ENCODE measurements at places on chromosomes 3 and 15.

DNA sequence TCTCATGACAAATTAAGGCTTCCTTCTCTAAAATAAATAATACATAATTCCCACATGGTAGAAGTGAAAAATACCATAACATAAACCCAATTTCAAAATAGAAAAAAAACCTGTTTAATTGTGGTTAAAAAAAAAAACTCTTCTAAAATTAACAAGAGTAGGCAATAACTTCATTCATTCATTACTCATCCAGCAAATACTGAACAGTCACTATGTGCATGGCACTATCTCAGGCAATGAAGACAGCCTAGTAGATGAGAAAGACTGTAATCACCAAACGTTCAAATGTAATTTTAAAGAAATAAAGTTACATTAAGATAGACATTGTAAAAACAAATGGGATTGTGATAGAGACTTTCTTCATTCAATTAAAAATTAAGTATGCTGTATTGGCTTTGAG lies 43.4 kb downstream of the TFDP2 start:
- DNase-seq = no peak

- no peak for DNase-seq
Measured at GRCh38 chr3:21405671-21406667, 345.0 kb downstream of the ZNF385D start.

DNA sequence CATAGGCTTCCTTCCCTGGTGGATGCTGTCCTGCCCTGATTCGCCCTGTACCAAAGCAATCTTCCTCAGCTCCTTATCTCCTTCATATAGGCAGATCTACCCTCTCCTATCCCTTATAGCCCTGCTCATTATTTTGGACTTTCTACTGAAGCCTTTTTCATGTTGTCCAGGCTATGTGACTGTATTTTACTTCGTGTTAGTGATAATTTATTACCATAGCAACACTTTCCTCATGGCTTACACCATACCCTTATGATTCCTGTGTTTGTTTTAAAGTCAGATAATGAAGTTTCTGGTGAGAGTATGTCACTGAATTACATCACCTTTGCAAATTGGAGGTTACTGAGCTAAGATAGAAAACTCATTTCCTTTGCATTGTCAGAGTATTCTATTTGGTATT lies 352.6 kb downstream of the NLGN1 start:
- DNase-seq = no peak

DNA sequence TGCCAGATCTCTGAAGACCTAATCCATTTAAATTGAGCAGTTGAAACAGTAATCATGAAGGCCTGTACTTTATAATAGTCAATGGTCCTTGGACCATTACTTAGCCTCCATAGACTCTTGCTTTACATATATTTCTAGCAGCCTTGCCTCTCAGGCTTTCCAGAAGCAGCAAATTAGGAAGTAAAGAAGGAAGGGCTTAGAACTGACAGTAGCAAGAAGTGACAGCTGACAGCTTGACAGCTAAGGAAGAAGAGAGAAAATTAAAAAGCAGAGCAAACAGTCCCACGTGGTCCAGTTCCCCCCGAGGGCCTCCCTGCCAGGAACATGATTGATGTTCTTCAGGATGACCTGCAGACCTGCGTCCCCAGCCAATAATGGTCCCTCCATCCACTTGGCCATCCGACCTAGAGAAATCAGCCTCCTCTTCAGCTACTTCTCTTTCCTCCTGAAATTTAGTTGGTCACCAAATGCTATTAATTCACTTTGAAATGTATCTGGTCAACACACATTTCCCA lies 15.0 kb upstream of the PSMD6 start:
- no peak for DNase-seq

DNA sequence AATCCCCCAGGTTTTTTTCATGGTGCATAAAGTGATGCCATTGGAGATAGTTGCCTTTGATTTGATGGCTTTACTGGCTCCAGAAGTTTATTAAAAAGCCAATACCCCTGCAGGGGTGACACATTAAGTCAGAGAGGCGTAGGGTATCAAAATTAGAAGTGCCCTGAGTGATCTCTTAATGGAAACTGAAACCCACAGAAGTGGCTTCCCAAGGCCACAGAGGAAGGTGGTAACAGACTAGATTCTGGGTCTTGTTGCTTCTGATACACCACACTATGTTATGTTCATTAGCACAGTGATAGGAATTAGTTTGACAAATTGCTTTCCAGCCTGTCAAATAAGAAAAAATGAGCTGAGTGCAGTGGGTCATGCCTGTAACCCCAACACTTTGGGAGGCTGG lies 112.3 kb downstream of the IQCH start:
- DNase-seq = no peak

- DNase-seq = no peak
Measured at GRCh38 chr15:78749831-78750230, 61.4 kb downstream of the ADAMTS7 start.

GRCh38 chr3:107920538-107920937 lies 170.3 kb downstream of the CD47 start:
- DNase-seq = no peak

DNA sequence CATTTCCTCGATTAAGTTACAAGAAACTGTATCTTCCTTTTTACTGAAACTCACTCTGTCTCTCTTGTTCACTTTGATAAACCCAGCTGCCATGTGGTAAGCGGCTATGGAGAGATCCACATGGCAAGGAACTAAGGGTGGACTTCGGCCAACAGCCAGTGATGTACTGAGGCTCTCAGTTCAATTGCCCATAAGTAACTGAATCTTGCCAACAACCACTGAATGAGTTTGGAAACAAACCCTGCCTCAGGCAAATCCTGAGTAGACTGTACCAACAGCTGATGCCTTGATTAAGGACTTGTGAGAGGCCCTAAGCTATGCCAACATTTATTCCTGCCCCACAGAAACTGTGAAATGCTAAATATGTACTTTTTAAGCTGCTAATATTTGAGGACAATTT lies 433.5 kb downstream of the PLOD2 start:
- no peak for DNase-seq

DNA sequence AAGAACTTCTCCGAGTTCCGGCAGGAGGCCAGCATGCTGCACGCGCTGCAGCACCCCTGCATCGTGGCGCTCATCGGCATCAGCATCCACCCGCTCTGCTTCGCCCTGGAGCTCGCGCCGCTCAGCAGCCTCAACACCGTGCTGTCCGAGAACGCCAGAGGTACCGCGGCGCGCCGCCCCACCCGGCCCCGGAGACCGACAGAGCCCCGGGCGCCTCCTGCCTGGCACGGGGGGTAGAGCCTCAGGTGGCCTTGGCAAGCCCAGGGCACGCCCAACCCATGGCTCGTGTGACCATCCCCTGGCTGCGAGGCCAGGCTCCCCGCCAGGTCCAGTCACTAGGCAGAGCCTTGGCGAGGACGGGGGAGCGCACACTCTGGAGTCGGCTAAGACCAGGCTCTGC lies 134.1 kb downstream of the LRRK1 start:
- DNase-seq = no peak

GRCh38 chr3:108378153-108378951 lies 82.0 kb downstream of the HHLA2 start:
- no peak for DNase-seq

DNA sequence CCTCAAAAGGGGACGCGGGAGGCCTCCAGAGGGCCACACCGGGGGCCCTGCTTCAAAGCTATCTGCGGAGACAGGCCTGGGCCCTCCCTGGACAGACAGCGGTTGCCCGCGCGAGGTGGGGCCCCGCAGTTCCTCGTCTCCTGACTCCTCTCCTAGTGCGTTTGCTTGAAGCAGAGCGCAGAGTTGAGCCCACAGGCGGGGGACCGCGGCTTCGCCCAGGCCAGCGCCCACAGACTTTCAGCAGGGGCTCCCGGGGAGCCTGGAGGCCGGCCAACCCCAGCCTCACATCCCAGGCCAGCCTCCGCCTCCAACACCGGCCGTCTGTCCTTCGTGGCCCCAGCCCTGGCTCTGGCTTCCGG lies 540 bp upstream of the ADAMTS7 start:
- DNase-seq = no peak

- DNase-seq = no peak
Measured at GRCh38 chr15:64249406-64249805, 86.6 kb upstream of the PPIB start.

DNA sequence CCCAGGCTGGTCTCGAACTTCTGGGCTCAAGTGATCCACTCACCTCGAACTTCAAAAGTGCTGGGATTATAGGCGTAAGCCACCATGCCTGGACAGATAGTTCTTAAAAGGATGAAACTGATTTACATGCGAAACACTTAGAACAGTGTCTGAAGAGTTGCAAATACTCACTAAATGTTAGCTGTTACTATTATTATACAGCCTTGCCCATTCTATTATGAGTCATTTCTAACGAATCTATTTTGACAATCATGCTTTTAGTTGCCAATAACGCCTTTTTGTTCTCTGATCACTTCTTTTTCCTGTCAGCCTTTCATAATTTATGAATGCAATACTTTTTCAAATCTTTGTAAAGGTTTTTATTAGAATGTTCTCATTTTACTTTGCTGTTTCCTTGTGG lies 112.7 kb downstream of the SNRK start:
- no peak for DNase-seq

DNA sequence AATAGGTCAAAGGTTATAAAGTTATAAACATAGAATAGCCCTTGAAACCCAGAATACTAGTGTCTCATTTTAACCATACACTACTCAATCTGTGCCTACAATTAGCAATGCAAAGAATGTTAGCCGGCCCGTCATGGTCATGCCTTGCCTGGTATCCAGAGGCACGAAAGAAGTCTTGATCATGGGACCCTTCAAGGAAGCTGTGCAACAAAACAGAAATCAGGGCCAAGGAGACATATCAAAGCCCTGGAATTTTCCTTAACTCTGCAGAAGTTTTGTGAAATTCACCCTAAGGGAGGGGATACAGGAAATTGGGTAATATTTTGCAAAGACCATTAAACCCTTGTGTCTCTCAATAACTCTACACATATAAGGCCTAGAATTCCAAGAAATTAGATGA lies 482.4 kb downstream of the ROBO1 start:
- no peak for DNase-seq

GRCh38 chr3:108053067-108053466 lies 37.8 kb downstream of the CD47 start:
- DNase-seq = no peak

GRCh38 chr3:159263750-159264553 lies 462.1 kb downstream of the MFSD1 start:
- peak; percentile 1 for DNase-seq

DNA sequence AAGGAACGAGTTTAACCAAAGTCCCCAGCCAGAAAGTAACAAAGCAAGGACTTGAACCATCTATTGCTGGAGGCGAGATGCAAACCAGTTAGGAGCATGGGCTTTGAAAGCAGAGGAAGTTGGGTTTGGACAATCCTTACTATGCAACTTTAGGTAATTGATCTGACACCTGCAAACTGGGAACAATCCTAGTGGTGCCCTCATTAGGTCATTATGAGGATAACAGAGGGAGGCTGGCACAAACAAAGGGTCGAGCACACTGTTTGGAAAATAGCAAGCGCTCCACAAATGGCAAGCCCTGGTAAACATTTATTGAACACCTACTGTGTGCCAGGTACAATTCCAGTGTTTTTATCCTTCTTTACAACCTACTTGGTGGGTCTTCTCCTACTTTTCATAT lies 45.6 kb downstream of the WNT5A start:
- DNase-seq = no peak

DNA sequence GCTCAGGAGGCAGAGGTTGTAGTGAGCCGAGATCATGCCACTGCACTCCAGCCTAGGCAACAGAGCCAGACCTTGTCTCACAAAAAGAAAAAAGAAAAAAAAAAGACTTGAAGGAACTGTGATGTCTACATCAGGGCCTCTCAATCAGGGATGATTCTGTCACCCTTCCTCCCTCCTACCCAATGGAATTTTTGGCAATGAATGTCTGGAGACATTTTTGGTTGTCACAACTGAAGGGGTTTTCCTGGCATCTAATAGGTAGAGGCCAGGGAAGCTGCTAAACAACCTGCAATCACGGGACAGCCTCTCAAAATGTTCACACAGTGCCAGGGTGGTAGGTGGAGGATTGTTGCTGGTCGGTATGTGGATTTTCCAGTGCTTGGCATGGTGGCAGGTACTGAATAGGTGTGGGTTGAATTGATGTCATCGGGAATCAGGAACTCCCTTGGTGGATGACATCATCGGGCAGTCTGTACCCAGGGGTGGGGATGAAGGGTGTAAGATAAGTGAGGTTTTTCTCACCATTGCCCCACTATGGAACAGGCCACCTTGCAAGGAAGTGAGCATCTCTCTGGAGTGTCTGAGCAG lies 71.3 kb downstream of the MESD start:
- DNase-seq = no peak

GRCh38 chr15:32849769-32850668 lies 132.2 kb downstream of the GREM1 start:
- DNase-seq = no peak

DNA sequence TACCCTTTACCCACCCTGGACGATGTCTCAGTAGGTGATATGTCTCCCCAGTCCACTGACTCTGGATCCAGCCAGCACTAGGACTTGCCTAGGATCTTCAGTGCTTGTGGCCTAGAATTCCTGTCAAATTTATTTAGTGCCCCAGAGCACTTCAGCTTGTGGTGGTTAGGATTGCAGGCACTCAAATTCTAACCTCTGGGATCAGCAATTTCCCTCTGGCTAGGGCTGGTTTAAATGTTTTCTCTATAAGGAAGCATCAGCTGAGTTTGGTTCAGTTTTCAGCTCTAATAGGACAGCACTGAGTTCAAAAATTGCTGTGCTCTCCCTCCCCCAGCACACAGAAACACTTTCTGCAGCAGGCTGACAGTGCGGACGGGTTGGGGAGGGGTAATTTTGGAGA lies 8.1 kb downstream of the OR5H6 start:
- no peak for DNase-seq

GRCh38 chr3:184180165-184180564 lies 5.5 kb downstream of the AP2M1 start:
- DNase-seq = no peak

- DNase-seq = no peak
Measured at GRCh38 chr15:36666228-36666905, 86.9 kb downstream of the CDIN1 start.

DNA sequence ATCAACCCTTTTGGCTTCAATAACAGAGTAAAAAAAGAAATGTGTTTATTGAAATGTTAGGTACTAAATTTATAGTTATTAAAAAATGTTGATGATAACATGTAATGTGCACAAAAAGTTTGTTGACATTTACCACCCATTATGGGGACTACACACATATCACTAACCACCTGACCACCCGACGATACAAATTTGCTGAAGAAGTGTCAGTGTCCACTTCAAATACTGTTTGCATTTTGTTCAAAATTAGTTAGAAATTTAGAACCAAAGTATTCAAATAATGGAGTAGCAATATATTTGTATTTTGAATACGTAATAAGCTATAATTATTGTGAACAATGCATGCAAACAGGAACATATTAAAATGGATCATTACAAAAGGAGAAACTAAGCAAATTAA lies 54.4 kb downstream of the KCNH8 start:
- no peak for DNase-seq

GRCh38 chr15:99616773-99617342 lies 51.1 kb downstream of the MEF2A start:
- DNase-seq = no peak

DNA sequence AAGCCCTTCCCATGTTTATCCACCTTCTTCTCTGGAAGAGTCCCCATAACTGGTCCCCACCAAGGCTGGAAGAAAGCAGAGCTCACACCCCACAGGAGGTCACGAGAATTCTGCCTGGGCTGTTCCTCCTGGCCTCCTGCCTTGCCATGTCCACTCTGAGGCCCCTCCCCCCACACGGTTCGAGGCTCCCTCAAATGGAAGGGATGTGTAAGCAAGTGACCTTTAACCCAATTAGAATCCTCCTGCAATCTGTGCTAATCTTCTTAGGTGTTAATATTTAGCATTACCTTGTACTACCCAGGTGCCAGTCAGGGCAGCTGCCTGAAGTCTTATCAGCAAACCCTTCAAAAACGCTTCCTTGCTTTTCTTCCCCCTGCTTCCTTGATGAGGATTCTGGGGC lies 32.4 kb upstream of the DYNC1LI1 start:
- no peak for DNase-seq

All from GM06990 (cell line).